ENCODE measurements at places on chromosomes 1 and 21.

DNA sequence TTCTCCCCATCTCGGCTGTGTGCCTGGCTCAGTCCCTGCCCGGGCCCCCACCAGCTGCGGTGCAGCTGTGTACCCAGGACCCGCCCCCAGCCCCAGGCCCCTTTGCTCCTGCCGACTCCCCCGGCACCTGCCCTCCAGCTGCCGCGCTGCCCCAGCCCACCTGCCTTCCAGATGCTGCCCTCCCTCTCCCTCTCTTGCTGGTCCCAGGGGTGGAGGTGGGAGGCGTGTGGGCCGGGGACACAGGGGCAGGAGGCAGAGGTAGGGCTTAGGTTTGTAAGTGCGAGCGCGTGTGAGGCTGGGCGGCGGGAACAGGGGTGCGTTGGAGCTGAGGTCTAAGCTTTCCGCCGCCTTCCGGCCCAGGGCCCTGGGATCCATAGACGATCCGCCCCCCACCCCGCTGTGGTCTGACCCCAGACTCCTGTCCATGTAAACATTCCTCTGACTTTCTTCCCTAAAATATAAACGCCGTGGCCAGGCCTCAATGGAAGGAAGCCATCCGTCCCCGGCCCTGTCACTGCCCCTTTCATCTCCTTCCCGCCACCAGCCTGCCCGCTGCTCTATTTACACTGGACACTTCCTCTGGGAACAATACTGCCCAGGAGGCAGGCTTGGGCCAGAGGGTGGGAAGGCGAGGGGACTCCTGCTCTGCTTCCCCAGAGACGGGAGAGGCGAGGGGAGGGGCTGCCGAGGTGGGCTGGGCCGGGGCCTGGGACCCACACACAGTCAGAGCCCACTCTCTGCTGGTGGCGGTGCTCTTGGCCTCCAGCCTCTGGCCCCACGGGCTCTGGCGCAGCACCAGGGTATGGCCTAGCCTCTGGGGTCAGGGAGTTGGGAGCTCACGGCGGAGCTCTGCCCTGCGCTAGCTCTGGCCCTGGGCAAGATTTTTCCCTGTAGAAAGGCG, 128.3 kb downstream of the CASZ1 start:
- peak; percentile 30 for DNase-seq

- DNase-seq = no peak
These were observed 19.7 kb upstream of the SMIM12 start for GRCh38 chr1:34879230-34879629.

DNA sequence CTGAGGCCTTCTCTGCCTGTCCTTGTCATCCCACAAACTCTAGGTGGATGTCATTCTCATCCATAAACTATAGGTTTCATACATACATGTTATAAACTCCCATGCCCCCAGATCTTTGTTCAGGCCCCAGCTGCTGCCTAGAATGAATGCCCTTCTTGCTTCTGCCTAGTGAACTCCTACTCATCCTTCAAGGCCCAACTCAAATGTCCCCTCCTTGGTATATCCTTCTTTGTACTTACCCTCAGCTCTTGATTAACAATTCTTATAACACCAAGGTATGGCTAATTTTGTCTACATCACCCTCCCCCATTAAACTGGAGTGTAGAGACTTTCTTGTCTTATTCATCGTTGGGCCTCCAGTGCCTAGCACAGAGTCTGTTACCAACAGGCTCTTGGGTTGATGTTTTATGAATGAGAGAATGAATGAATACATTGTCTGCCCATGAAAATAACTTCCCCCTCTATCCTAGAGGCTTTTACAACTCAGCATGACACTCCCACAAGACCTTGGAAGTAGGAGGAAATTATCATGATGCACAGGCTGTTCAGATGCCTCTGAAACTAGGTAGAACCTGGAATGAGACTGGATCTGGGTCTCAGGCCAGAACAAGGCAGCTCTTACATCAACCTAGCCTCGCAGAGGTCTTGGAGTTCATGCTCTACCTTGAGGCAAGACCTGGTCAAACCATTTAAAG, 26.9 kb downstream of the EPHB2 start:
- no peak for DNase-seq

DNA sequence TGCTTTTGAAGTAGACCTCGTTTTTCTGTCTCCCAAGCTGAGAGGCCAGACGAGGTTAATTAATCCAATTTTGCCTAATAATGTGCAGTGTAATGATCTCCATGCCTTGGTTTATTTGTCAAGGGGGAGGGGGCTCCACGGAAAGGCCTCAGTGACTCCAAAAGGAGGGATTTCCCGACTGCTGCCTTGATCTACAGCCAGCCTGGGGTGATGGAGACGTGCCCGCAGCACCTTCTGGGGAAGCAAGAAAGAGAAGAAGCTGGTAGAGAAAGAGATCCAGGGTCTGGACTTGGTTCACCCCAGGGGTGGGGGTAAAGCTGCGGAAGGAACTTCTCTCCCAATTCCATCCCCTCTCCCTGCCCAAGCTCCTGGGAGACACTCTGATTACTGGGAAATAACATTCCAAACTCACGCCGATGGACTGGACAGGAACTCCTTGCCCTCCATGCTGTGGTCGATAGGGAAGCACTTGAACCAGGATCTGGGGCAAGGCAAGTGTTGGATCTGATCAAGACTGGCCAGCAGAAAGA, 44.1 kb upstream of the SIM2 start:
- no peak for DNase-seq

Data from neural crest cell (in vitro differentiated cells).